ENCODE measurements at places on chromosomes 3 and 15. TPM values are rescaled to one million over a fixed set of nuclear protein-coding genes. Genes with fewer than 3 reads are reported as not detected.

KLHL6 gene
- total RNA-seq, result 1.4 TPM

C15orf39 gene
- 33.4 TPM for total RNA-seq

- peak; percentile 83 for DNase-seq
Observed at GRCh38 chr3:194879991-194880939, 194.6 kb downstream of the FAM43A start.

- no peak for DNase-seq
Observed at GRCh38 chr3:120661106-120661905, 20.7 kb downstream of the HGD start.

GRCh38 chr3:52408466-52408865, 36.4 kb downstream of the SEMA3G start:
- DNase-seq, result no peak

DNA sequence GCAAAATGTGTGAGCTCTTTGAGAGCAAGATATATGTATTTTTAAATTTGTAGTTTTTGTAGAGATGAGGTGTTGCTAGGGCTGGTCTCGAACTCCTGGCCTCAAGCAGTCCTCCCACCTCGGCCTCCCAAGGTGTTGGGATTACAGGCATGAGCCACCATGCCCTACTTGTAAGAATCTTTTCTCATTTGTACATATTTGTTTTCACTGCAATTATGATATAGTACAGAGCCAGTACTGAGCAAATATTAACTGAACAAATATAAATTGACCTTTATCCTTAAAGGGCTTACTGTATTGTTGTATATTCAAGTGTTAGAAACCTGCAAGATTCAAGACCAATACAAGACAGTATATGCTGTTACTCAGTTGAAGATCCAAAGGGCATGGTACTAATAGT, 53.4 kb downstream of the GTF2E1 start:
- DNase-seq, result no peak

GRCh38 chr3:189355481-189356201, 183.9 kb downstream of the TPRG1 start:
- DNase-seq, result no peak

GRCh38 chr3:2741516-2741915, 368.7 kb downstream of the IL5RA start:
- DNase-seq, result no peak

GRCh38 chr3:177468331-177468730, 271.0 kb upstream of the TBL1XR1 start:
- peak; percentile 71 for DNase-seq

DNA sequence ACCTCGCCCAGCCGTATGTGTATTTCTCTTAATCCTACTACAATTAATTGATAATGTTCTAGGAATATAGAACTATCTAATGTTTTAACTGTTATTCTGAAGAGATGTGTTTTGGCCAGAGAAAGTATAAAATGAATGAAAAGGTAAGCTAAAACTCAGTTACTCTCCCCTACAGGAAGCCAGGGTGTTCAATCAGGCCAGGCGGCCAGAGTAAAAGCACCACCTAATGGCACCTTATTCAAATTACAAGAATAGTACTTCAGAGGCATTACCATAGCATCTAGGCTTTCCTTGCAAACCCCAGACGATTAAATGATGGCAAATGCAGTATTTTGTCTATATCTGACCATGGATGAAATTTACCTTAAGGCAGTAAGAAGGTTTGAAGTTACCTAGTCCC, 10.4 kb downstream of the SLC12A8 start:
- no peak for DNase-seq

Measured in suprapubic skin (tissue), 4 donors.